IgD-negative memory B cell (primary cell): ENCODE measurements at places on chromosomes 16 and 17. TPM values are rescaled to one million over a fixed set of nuclear protein-coding genes. Genes with fewer than 3 reads are reported as not detected.

The ATP2A3 gene
- polyA plus RNA-seq = 155 TPM

The LRRC46 gene
- 0.90 TPM for polyA plus RNA-seq

The WNK4 gene
- not detected for polyA plus RNA-seq

The PPP1R27 gene
- polyA plus RNA-seq = not detected

The EVPLL gene
- not detected for polyA plus RNA-seq

The MPV17L gene
- polyA plus RNA-seq = 0.04 TPM

The FASN gene
- polyA plus RNA-seq = 2.9 TPM
